ENCODE measurements at places on chromosomes 12 and 14.

DNA sequence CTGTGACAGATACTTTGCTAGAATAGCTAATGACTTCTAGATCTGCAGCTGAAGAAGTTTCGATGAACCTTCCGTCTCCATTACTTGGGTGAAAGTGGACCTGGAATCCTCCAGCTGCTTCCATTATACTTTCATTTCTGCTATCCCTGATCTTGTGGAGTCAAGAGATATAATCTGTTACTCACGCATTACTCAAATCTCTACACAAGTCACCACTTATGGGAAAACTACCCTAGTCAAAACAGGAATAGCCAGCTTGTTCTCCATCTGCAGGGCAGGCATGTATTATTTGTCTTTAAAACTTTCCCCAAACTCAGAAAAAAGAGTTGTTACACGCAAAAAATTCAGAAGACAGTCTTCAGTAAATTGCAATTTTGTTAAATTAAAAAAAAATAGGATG is 2.8 kb upstream of the KTN1 start:
- no peak for DNase-seq

- DNase-seq: peak; percentile 62
Measured at GRCh38 chr12:13171921-13172859, 24.3 kb upstream of the EMP1 start.

DNA sequence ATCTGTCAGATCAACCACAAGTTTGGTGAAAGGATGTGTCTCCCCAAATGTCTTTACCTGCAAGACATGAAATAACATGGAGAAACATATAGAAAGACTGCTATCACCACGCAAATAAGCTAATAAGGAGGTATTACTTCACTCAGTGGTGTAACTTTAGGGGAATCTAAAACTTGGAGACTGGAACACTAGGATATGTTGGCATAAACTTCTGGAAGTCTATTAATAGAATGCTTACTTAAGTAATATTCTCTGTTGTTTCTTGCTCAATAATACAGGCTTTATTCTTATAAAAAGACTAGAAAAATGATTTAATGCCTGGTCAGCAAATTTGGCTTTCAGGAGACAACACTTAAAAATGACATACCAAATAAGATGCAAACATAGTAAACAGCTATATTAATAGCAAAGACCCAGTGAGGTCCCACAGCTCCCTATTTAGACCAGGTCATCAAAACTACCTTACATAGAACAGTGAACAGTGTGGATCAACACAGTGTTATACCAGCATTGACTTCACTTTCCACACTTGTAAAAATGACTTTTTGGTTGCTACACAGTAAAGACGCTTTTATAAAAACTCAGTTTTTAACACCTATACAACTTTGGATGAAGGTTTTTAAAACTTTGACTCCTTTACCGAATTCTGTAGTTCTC is 18.9 kb upstream of the HAL start:
- DNase-seq: no peak

DNA sequence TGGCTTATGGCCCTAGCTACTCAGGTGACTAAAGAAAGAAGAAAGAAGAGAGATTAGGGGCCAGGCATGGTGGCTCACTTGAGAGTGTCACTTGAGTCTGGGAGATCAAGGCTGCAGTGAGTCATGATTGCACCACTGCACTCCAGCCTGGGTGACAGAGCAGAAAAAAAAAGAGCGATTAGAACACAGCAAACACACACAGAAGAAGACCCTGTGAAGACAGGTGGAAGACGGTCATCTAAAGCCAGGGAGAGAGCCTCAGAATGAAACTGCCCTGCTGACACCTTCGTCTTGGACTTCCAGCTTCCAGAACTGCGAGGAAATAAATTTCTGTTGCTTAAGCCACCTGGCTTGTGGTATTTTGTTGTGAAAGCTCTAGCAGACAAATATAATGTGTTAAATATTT is 17.5 kb upstream of the PPP1CC start:
- DNase-seq: no peak

- DNase-seq: peak; percentile 24
Measured at GRCh38 chr14:51442513-51443175, 202.6 kb downstream of the TMX1 start.

DNA sequence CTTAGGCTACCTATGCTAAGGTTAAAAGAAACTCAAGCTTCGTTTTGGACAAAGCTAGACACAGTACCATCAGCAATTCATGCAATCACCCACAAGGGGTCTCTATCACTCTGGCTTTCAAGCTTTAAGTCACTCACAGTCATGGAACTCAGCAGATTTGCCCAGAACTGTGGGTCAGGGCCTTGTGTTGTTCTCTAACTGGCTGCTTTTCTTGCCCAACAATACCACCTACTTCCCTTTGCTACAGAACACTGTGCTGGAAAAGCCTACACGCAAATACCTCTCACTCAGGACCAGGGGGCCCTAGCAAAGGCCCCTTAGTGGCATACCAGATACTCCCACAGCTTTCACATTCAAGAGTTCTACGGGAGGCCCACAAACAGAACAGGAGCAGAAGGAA is 9.1 kb downstream of the NEMP1 start:
- peak; percentile 83 for DNase-seq

DNA sequence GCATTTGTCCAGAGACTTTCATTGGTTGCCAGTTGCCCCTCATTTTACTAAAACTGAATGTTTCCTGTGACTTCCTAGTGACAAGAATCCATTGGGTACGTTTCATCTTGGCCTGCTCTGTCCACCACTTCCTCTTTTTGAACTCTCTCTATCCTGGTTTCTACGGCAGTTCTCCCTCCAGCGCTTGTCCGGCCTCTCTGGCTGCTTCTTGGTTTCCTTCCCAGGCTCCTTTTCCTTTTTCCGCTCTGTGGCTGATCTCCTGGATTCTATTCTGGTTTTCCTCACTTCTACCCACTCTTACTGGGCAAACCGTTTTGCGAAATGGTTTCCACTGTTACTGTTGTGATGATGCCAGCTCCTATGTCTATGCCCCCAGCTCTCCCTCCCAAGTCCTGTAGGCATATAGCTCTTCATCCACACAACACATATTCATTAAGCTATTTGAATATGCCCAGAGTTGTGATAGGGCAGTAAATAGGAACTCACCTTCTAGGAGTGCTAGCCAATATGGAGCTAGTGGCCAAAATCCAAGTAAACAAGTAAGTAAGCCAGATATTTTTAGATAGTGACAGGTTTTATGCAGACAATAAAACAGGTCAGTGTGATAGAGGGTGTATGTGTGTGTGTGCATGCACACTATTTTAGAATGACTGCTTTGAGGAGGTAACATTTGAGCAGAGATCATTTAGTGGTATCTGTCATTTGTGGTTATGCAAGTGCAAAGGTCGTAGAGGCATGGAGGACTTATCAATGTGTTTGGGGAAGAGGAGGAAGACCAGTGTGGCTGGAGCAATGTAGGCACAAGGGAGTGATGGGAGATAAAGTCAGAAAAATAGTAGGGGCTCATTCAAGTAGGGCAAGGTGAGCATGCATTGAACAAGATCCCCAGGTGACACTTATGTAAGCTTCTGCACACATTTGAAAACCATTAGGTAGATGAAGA is 27.9 kb upstream of the CTDSP2 start:
- peak; percentile 94 for DNase-seq

- no peak for DNase-seq
Measured at GRCh38 chr12:32902287-32902997, 5.9 kb upstream of the PKP2 start.

- no peak for DNase-seq
Measured at GRCh38 chr14:28772613-28773012, 6.0 kb downstream of the FOXG1 start.

DNA sequence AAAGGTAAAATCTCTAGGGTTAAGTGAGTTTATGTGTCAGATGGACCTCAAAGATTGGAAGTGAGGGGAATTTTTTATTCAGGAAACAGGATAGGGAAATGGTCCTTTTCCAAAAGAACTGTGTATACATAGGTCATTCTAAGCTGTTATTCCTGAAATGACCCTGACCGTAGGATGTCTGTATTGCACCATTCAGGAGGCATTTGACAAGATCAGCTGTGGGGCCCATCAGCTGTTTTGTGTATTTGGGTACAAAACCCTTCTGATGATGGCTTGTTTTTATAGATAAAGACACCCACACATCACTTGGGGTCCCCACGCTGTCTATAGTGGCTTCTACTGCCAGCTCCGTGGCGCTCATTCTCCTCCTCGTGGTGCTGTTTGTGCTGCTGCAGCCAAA is 62.6 kb upstream of the SRSF5 start:
- no peak for DNase-seq

- no peak for DNase-seq
Measured at GRCh38 chr14:36975834-36976233, 196.6 kb downstream of the SLC25A21 start.

GRCh38 chr12:3933074-3933818 is 60.0 kb upstream of the PARP11 start:
- DNase-seq: no peak

DNA sequence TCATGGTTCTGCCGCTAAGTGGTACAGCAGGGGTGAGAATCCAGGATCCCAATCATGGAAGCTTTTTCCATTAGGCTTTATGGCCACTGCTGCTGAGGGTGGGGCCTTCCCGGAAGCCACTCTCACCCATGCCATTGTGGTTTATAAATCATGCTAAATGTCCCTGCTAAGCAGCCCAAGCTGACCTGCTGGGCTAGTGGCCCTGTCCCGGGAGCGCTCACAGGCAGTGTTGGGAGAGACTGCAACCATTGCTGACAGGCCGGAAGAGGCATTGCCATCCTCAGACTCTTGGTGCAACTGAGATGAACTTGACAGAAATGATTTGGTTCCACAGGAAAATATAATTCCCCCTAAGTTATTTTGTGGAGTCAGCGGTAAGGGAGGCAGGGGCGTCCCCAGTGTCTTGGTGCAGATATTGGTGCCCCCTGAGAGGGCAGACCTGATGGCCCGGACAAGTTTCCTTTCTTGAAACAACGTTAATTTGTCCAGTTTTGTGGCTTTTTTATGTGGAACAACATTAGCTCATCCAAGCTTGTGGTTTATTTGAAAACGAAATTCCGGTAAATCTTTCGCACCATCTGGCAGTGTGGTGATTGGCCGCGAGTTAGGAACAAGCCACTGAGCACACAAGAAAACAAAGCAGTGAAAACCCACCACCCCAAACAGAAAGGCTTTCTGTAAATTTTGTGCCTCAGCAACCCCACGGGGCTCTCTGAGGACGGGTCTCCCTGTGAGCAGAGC is 82.3 kb downstream of the SSPN start:
- DNase-seq: no peak

GRCh38 chr12:107597695-107598410 is 87.7 kb upstream of the PWP1 start:
- no peak for DNase-seq

DNA sequence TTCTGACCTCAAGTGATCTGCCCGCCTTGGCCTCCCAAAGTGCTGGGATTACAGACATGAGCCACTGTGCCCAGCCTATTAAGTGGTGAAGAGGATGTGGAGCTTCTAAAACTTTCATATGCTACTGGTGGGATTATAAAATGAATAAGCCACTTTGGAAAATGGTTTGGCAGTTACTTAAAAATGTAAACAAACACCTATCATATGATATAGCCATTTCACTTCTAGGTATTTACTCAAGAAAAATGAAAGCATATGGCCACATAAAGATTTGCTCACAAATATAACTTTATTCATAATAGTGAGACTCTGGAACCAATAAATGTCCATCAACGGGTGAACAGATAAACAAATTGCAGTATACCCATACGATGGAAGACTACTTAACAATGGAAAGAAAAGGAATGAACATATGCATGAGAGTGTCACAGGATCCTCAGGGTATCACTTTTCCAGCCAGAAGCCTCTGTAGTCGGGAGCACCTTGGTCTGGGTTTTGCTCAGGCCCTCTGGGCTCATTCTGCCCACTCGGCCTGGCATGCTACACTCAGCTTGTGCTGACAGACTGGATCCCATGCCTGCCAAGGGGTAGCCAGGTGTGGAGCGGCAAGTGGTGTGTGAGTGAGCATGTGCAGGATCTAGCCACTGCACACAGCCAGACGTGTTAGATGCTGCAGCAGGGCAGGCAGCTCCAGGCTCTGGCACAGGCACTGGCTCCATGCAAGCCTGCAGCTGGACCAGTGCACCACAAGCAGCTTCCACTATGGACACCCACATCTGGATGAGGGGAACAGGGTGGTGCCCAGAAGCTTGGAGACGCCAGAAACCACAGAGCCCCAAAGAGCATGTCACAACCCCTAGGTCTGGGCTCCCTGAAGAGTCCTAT is 213.2 kb upstream of the DIO3 start:
- no peak for DNase-seq

GRCh38 chr14:23702656-23703426 is 66.7 kb downstream of the DHRS2 start:
- DNase-seq: no peak

- DNase-seq: no peak
Measured at GRCh38 chr14:67749341-67750084, 47.8 kb downstream of the RDH12 start.

- DNase-seq: no peak
Measured at GRCh38 chr12:131422744-131423143, 288.1 kb upstream of the SFSWAP start.

DNA sequence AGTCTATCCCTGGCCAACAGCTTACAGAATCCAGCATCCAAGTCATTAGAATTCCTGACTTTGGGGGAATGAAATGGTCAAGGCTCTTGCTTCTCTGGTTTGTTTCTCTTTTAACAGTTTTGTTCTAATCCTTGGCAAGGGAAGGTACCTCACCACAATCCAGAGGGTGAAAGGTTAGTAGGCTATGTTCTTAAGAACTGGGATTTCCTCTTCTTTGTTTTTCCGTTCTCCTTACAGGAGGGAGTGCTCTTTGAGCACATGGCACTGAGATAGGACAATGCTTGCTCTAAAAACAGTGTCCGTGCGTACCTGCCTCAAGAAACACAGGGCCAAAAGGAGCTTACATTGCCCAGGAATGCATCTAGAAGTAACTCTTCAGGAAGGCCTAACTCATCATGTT is 156.6 kb downstream of the GCH1 start:
- DNase-seq: no peak

GRCh38 chr12:65415826-65416225 is 137.3 kb downstream of the MSRB3 start:
- no peak for DNase-seq

DNA sequence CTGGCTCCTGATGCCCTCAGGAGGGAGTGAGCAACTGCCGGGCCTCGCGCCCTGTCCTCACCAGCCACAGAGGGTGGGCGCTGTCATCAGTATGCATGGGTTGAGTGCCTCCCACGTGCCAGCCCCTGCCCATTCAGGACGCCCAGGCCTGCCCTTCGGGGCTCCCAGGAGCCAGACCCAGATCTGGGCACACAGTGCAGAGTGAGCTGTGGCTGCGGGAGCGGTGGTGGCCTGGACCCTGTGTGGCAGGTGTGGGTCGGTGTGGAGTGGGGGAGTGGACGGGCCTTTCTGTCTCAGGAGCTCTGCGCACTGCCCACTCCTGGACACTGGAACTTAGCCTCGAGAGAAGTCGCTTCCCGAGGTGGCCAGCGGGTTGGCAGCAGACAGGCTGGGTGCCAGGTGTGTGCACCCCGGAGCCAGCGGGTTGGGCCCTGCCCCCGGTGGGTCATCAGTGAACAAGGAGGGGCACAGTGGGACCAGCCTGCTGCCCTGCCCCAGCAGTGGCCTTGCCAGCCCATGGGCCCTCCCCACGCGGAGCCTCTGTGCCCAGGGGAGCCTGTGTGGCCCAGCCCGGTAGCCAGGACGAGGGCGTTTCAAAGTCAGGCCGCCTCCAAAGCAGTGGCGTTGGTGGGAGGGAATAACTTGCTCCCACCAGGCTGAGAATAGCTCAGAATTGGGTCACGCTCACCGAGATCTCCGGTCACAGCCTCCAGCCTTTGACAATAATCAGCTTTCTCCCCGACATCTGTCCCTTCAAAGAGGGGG is 9.5 kb downstream of the TRMT61A start:
- peak; percentile 74 for DNase-seq

- DNase-seq: no peak
Measured at GRCh38 chr12:48739618-48740269, 23.2 kb upstream of the CCNT1 start.

- peak; percentile 74 for DNase-seq
Measured at GRCh38 chr12:44875417-44875953, 630 bp downstream of the NELL2 start.
